ENCODE measurements at places on chromosomes 7 and 10.

- no peak for DNase-seq
Measured at GRCh38 chr10:127102176-127102575, 94.2 kb downstream of the INSYN2A start.

- no peak for DNase-seq
Measured at GRCh38 chr7:19091550-19092200, 25.8 kb downstream of the TWIST1 start.

DNA sequence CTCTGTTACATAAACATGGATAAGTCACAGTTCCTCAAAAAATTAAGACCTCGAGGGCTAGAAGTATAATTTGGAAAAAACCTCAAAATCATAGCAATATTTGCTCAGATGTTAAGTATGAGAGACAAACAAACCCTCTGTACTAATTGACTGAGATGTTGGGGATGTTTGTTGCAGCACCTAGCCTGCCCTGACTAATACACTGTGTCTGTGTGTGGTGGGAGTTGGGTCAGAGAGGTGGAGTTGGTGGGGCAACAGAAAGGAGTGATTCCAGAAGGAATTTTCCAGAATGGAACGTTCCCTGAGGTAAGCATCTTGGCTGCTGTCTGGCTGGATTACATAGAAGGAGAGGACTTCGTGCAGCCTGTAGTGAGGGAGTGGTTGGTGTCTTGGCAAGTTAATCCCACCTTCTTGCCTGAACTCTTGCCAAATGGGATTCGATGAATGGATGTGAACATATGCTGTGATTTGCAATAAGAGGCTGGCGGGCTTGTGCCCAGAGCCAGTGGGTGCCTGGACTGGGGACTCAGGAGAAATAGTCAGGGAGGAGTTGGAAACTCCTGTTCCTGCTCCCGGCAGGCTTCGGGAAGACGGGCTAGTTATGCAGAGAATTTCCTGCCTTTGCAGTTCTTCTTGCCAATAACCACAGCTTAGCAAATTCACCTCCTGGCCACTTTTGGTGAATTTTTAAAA lies 9.3 kb upstream of the FAM180A start:
- no peak for DNase-seq

GRCh38 chr10:82319562-82319961 lies 444.6 kb downstream of the NRG3 start:
- DNase-seq: no peak

DNA sequence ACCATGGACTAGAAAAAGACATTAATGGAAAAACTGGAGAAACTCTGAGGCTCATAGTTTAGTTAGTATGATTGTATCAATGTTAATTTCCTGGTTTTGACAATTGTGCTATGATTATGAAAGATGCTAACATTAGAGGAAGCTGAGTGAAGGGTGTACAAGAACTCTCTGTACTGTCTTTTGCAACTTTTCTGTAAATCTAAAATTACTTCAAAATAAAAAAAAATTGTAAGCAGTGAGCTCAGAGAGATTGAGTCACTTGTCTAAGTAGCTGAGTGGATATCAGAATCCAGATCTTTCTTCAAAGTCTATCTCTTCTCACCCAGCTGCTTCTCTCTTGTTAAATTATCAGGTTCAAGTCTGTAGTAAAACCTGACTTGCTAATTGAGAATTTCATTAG lies 181.1 kb downstream of the PLCE1 start:
- no peak for DNase-seq

GRCh38 chr7:99393355-99394187 lies 14.8 kb downstream of the PDAP1 start:
- no peak for DNase-seq

GRCh38 chr7:121623130-121623872 lies 227.2 kb upstream of the FAM3C start:
- no peak for DNase-seq

DNA sequence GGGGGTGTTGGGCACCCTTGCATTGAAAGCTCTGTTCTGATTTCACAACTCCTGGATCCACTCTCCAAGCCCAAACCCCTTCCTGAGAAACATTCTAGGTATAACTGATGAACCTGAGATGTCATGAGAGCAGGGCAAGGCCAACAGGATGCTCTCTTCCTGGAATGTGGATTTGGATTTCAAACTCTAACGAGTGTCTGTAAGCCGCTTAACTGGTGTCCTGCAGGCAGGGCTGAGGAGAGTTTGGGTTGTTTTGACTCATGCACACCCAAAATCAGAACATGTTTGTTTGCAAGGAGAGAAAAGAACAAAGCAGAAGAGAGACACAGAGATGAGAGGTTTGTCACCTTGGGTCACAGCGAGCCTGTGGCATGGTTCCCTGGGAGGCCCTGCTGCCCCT lies 24.6 kb upstream of the AKR1E2 start:
- no peak for DNase-seq

GRCh38 chr10:64093946-64094535 lies 572.8 kb downstream of the REEP3 start:
- no peak for DNase-seq

DNA sequence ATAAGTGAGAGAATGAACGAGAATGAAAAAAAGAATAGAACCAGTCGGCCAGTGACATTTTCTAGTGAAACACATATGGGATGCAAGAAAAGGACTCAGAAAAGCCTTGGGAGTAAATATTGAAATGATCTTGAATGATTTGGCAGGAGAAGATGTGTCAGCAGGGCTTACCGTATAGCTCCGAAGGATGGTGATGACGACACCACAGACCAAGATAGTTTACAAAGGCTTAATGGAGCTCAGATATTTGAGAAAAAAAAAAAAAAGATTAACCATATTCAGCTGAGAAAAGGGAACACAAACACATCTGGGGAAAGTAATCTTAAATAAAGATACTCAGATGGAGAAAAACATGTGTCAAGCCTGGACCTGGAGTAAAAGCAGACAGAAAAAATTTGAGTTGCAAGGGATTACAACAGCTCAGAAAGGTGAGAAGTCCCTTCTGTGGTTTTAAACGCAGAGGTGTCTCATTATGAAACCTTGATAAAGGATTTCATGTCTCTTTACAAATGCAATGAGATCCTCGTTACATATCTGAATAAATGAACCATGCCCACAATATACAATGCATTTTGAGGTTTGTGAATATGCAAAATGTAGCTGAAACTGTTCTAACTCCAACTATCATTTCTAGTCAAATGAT lies 36.0 kb downstream of the DNAJB9 start:
- no peak for DNase-seq

GRCh38 chr10:104317726-104318299 lies 20.5 kb downstream of the ITPRIP start:
- DNase-seq: no peak

GRCh38 chr7:154858836-154859537 lies 143.9 kb downstream of the PAXIP1 start:
- no peak for DNase-seq

DNA sequence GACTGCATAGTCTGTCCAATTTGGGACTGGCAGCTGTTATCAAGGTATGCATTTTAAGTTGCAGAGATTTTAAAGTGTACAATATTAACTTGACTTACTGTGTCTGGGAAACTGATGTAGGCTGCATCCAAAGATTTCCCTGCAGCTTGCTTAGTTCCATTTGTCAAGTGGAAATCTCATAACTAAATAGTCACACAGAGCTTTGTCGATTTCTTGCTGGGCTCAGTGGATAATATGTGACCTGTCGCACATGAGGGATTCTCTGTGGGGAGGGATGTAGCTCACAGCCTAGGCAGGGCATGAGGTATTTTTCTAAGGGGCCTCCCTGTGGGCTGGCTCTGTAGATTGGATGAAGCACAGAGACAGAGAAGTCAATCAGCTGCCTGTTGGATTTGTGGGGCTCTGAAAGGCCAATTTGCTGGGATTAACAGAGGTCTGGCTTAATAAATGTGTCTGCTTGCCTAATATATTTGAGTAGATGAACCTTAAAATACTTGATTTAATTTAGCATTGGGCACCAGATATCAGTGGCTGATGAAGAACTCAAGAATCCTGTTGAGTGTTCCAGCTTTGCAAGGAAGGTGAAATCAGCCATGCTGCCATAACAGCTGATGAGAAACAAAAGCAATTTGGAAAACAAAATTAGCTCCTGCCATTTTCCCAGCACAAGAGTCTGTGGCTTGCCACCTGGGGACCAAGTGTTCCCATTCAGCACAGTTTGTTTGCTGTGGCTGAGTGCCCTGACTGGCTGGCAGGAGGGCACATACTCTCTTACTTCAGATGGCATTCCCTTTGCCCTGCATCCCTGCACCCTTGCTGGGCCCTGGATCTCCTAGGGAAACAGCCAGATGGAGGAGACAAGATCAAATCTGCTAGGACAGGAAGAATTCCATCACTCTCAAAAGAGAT lies 598.5 kb downstream of the SORCS3 start:
- DNase-seq: no peak

DNA sequence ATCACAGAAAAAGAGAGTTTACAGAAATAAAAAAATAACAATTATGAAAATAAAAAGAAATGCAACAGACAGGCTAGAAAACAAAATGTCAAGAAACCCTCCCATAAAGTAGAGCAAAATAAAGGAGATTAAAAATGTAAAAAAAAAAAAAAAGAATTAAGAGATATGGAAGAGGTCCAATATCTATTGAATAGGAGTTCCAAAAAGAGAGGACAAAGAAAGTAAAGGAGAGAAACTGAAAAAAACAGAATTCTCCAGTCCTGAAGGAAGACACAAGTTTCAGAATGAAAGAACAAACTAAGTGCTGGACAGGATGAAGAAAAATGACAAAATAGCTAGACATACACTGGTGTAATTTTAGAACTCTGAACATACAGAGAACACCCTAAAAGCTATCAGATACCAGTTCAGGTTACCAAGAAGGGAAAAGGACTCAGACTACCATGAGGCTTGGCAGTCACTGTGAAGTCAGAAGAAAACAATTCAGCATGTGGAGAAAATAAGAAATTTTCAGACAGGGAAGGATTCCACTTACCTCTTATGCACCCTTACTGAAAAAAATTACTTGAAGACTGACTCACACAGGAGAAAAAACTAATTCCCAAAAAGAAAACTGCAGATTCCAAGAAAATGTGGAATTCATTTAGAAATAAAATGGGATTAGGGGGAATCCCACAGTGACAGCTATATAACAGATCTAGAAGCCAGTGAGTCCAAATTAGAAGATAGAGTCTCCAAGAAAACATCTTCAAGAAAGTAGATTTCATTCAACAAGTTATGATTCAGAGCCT lies 40.4 kb upstream of the ABLIM1 start:
- no peak for DNase-seq

Data from bone marrow (tissue), 2 donors.